Renal pelvis (tissue), 12 donors: ENCODE measurements at places on chromosomes 1 and 21.

DNA sequence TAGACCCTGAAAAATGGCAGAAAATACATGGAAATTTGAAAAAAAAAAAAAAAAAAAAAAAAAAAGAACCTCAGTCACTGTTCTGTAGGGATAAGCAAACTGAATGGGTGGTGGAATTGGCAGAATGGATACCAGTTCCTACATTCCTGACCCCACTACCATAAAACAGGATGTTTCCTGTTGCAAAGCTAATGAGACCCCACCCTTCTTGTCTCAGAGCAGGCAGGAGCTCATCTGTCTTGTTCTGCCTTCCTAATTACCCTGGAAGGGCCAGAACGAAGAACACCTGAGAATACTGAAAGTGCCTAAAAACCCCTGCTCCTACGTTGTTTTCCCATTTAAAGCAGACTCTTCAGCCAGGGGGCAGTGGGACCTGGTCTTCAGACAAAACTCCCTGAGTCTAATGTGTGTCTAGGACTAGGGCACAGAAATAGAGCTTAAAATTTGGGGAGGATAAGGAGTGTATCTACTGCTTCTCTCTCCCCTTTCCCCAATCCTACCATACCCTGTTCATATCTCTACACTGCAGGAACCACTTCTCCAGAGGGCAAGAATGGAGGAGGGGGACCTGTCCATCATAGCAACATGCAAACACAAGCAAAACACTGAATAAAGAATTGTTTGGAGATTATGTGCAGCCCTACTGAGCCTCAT lies 3.9 kb downstream of the C1orf56 start:
- DNase-seq = no peak

DNA sequence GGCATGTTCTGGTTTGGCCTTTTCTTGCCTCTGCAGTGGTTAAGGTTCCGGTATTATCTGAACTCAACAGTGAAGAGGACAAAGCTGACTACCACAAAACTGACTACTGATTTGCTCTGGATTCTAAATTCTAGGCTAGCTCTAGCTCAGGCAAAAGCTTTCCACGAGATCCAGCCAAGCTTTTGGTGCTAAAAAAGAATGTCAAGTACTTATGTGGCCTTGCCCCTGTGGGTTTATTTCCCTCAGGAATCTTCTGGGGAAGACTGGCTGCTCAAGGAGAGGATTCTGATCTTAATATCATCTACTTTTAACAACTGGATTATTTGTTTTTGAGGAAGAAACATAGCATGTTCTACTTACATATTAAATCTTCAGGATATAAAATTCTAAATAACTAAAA lies 26.1 kb upstream of the MTMR11 start:
- no peak for DNase-seq

- no peak for DNase-seq
Observed at GRCh38 chr1:43980255-43981134, 1.5 kb downstream of the B4GALT2 start.

DNA sequence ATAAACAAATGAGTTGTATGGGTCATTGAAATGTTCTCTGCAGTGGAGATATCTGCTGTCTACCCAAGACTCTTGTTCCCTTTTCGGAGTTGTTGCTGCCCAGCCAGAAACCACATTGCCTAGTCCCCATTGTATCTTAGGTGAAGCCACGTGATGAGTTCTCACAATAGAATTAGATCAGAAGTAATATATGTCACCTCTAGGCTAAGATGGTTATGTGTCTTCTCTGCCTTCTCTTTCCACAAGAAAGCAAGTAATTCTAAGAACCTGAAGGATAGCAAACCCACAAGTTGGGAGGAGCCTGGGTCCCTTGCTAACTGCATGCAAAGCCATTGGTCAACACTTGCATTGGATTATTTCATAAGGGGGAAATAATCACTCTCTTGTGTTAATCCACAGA lies 76.6 kb downstream of the ADCY10 start:
- DNase-seq = no peak
